ENCODE measurements at places on chromosomes 1 and 21. TPM values are rescaled to one million over a fixed set of nuclear protein-coding genes. Genes with fewer than 3 reads are reported as not detected.

The LEMD1 gene
- not detected for total RNA-seq

The RGS8 gene
- total RNA-seq = 0.23 TPM

The MYOG gene
- not detected for total RNA-seq

The TAS1R3 gene
- total RNA-seq = 0.80 TPM

The CCDC17 gene
- total RNA-seq = 1.00 TPM

The OR2T33 gene
- total RNA-seq = not detected

The FCRL1 gene
- not detected for total RNA-seq

- DNase-seq = no peak
Measured at GRCh38 chr1:209168204-209168603, 415.3 kb upstream of the CAMK1G start.

- no peak for DNase-seq
Measured at GRCh38 chr1:230170153-230170547, 103.1 kb downstream of the GALNT2 start.

DNA sequence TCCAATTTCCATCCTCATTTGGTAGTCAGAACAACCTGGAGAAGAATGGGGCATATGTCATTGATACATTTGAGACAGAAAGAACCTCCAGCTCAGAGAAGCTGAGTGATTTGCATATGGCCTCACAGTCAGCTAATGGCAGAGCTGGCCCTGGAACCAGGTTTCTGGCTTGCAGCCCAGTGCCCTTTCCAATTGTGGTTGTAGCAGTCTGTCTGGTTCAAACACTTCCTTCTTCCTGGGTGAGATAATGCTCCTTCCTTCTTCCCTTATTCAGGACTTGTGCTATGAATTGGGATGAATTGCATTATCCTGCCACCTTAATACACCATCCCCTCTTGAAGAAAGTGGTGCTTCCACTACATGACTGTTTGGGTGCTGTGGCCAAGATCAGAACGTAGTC lies 24.2 kb downstream of the SLC5A9 start:
- peak; percentile 76 for DNase-seq

DNA sequence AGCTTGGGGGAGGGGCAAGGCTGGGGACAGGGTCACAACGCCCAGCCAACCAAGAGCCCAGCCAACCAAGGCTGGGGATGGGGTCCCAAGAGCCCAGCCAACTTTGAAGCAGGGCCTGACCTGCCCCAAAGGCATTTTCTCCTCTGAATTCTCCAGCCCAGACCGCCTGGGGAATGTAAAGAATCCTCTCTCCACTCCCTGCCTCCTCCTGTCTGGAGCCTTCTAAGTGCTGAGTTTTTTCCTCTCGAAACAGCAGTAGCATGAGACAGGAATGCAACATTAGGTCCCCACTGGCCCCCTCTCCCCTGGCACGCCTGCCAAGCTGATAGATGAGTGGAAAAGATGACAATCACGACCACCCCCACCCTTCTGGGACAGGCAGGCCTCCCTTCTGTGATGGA lies 17.0 kb downstream of the C1orf198 start:
- DNase-seq = no peak

DNA sequence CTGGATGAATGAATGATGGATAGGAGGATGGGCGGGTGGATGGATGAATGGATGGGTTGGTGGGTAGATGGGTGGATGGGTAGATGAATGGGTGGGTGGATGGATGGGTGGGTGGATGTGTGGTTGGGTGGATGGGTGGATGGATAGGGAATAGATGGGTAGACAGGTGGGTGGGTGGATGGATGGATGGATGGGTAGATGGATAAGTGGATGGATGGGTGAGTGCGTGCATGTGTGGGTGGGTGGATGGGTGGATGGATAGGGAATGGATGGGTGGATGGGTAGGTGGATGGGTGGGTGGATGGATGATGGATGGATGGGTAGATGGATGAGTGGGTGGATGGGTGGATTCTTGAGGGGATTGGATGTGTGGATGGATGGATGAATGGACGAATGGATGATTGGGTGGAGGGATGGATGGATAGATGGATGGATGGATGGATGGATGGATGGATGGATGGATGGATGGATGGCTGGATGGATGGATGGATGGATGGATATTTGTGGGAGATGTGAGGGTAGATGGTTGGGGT lies 68.7 kb downstream of the SDC3 start:
- no peak for DNase-seq

DNA sequence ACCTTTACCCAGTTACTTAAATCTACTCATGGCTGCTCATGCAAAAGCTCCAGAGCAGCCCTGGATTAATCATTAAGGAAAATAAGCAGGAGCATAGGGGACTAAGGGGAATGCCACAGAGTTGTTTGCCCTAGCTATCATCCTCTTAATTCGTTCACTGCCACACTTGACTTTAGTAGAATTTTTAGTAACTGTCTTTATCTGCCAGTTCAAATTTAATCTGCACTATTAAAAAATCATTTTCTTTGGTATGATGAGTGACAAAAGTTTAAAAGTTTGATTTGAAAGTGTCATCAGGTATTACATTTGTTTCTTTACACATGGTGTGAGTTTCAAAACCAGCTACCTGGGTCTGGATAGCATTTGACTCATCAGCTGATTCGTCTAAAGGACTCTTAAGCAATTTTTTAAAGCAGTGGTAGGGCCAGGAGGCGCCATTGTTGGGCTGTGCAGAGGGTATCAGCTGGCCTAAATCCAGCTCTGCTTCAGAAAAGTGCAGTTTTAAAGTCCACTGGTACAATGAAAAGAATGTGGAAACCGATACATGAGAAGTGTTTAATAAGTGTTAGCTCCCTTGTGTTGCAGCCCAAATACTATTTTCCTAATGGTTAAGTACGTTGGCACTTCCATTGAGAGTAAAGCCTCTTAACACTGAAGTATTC lies 69.9 kb upstream of the DR1 start:
- no peak for DNase-seq

DNA sequence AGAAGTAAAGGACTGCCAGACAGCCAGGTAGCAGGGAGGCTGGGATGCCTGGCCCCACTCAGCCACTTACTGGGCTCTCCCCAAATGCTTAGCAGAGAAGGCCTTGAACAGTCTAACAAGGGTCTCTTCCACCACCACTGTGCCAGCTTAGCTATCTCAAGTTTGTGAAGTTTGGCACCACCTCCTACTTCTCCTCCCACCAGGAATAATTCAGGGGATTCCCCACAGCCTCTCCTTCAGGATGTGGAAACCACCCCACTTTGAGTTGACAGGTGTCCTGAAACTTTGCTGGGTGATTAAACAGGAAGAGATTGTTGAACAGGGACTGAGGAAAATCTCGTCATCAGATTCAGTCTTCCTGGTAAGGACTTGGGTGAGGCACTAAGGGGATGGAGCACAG lies 59.4 kb upstream of the ATP1B1 start:
- no peak for DNase-seq

DNA sequence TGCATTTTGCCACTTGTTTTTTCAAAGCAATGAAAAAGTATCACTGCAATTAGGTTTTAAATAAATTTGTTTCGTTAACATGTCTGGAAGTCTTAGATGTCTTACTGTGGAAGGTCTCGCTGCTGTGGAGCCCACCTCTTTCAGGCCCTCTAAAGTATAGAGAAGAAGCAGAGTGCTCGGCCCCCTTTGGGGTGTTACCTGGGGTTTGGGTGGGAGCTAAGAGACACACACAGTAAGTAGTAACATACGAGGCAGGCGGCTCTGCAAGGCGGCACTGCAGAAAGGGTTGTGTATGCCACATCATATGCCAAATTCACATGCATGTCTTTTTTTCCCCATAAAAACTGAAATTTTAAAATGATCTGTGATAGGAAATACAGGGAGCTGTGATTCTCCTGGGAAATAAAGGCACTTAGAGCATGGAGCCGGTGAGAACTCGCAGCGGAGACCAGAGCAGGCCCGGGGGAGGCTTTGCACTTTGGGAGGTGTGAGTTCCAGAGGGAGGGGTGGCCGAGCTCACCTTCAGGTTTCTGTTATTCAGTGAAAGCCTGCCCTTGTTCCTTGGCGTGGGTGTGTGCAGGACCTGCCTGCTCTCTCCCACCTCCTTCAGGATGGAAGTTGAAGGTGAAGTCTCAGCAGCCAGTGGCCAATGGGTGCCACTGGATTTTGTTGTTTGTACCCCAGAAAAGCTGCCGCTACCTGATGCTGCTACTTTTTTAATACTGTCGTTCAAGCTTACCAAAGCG lies 35.7 kb upstream of the PWP2 start:
- DNase-seq = no peak

DNA sequence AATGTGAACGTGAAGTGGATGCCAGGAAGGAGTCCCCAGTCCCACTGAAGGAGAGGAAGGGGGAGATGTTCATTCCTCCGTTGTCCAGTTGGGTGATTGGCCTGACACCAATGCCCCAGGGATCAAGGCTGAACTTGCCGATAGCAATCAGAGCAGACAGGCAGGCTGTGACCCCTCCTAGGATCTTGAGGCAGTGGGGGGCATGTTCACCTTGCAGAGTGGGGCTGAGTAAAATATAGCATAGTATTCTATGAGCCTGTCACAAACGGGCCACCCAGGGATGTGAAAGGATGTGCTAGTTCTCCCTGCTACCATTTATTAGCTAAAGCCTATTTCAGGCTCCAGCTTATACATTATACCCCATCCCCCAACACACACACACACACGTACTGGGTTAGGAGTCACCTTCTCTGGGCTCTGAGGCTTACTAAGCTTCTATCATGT lies 80.7 kb upstream of the CD34 start:
- peak; percentile 13 for DNase-seq

Data from heart left ventricle (tissue), 16 donors.